ENCODE measurements at places on chromosomes 2 and 18.

DNA sequence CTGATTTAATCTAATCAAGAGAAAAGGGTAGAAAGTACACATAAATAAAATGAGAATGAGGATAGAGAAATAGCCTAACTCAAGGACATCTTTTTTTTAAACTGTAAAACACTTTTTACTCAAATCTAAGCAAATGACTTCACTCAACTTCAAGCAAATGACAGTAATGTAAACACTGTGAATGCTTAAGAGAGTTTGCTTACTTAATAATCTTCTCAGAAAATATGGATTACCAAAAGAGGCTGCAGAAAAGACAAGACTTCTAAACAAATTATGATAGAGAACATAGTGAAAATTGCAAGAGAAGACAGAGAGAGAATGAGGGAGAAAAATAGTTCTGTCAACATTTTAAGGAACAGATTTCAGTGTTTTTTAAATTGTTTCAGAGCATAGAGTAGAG, 52.5 kb downstream of the FAM124B start:
- no peak for DNase-seq

DNA sequence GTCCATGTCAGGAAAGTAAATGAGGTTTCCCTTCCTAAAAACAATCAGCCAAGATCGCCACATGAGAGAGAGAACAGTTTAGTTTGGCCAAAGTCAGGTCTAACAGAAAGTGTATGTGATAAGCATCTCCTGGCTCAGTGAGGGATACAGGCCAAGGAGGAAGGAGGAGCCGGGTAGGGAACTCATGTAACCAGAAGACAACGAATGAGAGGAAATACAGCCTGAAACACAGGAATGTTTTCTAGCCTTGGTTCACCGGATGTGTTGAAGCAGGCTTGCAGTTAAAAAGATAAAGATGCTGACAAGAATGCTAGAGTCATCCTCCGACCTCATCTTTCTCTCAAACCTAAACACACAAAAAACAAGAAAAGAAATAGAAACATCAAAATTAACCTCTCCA, 283.9 kb upstream of the SIX2 start:
- DNase-seq = no peak

DNA sequence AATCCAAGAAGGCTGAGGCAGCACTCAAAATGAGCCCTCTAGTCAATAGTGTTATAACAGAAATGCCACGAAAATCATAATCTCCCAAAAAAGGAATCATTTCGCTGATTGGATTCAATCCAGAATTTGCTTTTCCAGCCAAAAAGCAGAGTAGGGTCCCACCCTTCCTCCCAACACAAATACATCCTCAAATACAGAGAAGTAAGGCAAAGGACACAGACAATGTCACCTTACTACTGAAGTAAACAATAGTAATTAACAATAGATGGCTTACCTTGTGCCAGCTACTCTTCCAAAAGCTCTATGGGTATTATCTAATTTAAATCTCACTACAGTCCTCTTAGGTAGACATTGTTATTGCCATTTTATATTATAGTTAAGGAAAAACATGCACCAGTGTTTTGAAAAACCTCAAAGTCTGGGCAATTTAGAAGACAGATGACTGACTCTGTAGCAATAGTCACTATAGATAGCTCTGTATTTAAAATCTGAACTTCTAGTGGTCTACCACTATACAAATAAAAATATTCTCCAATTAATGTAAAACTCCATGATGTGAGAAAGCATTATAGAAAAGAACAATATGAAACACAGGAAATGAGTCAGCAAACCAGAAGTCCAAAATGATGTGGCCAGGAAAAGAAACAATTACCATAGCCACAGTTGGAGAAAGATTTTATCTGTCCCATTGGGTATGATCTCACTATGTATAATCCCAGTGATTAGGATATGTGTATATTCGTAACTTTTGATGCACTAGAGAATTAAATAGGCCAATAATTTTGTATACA, 305.0 kb upstream of the ERBB4 start:
- DNase-seq = no peak

- peak; percentile 73 for DNase-seq
Measured at GRCh38 chr2:237879058-237879430, 19.6 kb downstream of the RAMP1 start.

GRCh38 chr2:29014811-29015421, 33.8 kb downstream of the TOGARAM2 start:
- DNase-seq = no peak

GRCh38 chr2:186569897-186570296, 20.0 kb upstream of the ITGAV start:
- no peak for DNase-seq

- DNase-seq = no peak
Measured at GRCh38 chr2:97906307-97906706, 89.4 kb downstream of the TMEM131 start.

GRCh38 chr2:238793801-238794449, 54.0 kb upstream of the TWIST2 start:
- DNase-seq = no peak

- no peak for DNase-seq
Measured at GRCh38 chr2:99776906-99777646, 287.3 kb upstream of the REV1 start.

GRCh38 chr18:22545066-22545760, 127.5 kb upstream of the CTAGE1 start:
- no peak for DNase-seq

DNA sequence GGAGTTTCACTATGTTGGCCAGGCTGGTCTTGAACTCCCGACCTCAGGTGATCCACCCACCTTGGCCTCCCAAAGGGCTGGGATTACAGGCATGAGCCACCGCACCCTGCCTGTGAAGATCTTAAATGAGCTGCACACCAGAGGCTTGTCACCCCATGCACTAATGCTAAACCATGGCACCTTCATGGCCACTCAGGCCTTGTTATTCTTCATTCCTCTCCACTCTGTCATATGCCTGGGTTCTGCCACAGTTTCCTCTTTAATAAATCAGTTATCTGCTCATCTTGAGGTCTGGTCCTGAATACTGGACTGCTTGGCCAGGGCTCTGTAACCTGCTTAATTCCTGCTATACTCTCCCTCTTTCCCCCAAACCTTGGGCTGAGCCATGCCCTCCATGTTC, 303.9 kb upstream of the FBXO11 start:
- no peak for DNase-seq

- no peak for DNase-seq
Measured at GRCh38 chr2:207202645-207203044, 36.9 kb upstream of the KLF7 start.

DNA sequence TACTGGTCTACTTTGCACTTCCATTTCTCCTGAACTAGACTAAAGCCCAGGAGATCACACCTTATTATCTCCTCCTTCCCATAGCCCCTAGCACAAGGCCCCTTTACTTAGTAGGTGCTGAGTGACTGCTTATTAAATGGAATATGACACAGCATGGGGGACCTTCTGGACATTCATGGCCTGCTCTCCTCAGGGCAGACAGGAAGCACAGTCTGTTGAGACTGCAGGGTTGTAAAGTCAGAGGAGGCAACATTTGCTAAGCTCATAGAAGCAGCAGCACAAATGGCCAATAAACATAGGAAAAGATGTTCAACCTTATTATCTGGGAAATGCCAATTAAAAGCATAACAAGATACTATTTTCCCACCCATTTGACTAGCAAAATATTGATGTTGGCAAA, 75.3 kb downstream of the DNMT3A start:
- no peak for DNase-seq

- DNase-seq = no peak
Measured at GRCh38 chr2:54899576-54900200, 150.6 kb downstream of the RTN4 start.

GRCh38 chr2:135637456-135638087, 104.1 kb upstream of the UBXN4 start:
- no peak for DNase-seq

DNA sequence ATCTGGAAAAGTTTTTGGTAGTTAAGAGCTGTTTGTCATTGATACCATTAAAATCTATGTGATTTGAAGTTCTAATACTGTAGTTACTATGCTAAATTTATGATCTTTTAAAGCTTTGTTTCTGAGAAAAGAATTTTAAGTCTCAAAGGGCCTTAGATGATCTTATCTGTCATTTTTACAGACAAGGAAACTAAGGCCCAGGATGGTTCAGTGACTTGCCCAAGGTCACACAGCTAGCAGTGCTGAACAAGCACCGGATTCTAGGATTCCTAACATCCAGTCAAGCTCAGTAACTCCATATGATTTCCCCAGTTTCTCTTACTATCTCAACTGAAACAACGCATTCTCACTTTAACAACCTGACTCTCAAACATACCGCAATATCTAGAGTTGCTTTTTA, 37.7 kb downstream of the PELI1 start:
- DNase-seq = no peak

DNA sequence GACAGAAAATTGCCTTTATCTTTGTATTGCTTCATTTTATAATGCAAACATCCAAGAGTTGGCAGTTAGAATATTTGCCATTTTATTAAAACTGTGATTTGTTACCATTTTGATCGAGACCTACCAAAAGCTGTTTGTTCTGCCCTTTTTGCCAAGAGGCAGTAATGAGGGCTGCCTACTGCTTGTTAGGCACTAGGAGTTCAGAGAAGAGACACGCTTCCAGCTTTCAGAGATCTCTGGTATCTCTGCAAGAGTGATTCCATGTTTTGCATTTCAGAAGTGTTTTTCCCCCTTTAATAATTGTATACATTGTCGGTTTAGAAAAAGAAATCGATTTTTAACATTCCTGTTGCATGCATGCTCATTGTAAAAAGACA, 628 bp downstream of the MRPL30 start:
- DNase-seq = no peak

DNA sequence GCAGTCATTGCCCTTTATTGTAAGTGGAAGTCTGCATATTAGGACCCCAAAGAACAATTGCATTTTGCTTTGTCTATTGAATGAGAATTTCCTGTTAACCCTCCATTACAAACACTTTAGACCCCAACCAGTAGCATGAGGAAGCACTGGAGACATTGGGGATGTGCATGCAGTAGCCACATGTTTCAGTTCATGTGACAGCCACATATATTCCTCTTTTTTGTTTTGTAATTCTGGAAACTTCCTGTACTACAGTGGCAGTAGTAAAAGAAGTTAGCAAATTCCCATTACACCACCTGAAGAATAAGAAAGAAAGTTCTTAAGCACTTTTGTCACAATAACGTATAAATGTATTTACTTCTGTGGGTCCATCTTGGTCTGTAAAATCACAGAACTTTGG, 281.1 kb upstream of the SLC14A2 start:
- DNase-seq = no peak

Data from NCI-H1436 treated with DMSO at 0.1 percent for 48 hours (cell line).